CD4-positive, alpha-beta T cell (primary cell): ENCODE measurements at places on chromosomes 16 and 17.

DNA sequence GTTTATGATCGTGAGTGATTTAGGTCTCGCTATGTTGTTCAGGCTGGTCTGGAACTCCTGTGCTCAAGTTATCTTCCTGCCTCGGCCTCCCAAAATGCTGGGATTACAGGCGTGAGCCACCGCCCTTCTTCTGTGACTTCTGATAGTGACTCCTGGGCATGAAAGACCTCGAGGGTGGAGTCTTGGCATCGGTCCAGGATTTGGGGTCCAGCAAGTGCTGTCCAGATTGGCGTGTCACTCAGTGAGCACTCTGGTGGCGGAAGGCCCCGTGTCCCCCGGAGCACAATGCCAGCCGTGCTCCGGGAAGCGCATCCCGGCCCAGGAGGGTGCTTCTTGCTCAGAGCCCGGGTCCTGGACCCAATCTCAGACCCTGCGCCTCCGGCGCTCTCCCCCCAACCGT, 6.8 kb downstream of the OR1F1 start:
- H3K36me3 ChIP-seq: no peaks in the 10 kb centered on the region
- peaks cover 54% of the 10 kb centered on the region for H3K27me3 ChIP-seq
- no peak overlapping the region for H3K27ac ChIP-seq
- peaks cover 25% of the 10 kb centered on the region for H3K4me1 ChIP-seq
- no peak overlapping the region for H3K4me3 ChIP-seq

DNA sequence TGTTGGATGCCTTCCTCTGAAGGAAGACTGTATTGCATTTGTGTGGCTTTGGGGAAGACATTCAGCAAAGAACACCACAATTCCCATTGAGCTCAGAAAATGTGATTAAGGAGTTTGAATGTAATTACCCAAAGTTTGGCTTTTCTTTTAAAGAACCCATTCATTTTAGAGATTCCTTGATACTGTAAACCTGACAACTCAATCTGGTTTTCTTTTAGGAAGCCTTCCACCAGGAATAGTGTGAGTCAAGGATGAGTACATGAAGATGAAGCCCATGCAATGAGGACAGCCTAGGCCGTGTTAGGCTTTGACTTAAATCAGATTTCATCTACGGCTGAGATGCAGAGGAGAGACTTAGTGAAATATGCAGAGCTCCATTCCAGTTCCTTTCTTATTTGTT, 271.7 kb upstream of the TBX2 start:
- no peak overlapping the region for H3K27ac ChIP-seq
- H3K36me3 ChIP-seq: no peaks in the 10 kb centered on the region
- no peaks in the 10 kb centered on the region for H3K27me3 ChIP-seq
- H3K4me1 ChIP-seq: no peaks in the 10 kb centered on the region

GRCh38 chr16:73323880-73324279, 276.0 kb upstream of the ZFHX3 start:
- no peaks in the 10 kb centered on the region for H3K27me3 ChIP-seq
- H3K27ac ChIP-seq: no peak overlapping the region
- DNase-seq: no peak
- no peaks in the 10 kb centered on the region for H3K4me1 ChIP-seq
- no peaks in the 10 kb centered on the region for H3K36me3 ChIP-seq
- H3K4me3 ChIP-seq: no peak overlapping the region

GRCh38 chr17:17893801-17894644, 57.2 kb upstream of the SREBF1 start:
- no peak for DNase-seq
- no peaks in the 10 kb centered on the region for H3K27me3 ChIP-seq
- no peak overlapping the region for H3K27ac ChIP-seq
- H3K4me3 ChIP-seq: no peak overlapping the region

DNA sequence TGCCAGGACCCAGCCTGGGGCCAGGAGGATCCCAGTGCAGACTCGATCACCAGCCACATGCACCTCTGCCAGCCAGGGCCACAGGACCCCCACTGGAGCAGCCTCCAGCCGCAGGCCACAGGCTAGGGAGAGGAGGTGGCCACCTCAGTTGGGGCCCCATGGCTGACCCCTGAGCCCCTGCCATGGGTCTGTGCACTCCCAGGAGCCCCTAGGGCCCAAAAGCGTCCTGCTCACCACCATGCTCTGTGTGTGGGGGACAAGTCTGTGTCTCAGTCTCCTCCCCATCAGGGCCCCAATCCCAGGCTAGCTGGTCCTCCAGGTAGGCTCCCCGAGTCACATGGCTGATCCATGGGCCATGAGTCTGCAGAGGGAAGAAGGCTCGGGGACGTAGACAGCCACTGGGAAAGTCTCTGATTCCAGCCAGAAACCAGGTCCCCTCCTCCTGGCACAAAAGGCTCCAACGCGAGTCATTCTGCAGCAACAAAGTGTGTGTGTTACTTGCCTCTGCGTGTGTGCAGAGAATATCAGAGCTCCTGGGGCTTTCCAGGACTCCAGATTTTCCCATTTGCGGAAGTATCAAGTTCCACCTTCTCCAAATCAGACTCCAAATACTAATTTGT, 6.1 kb upstream of the PRSS8 start:
- no peaks in the 10 kb centered on the region for H3K27me3 ChIP-seq
- H3K36me3 ChIP-seq: no peaks in the 10 kb centered on the region
- peak overlapping the region; percentile 41 for H3K4me3 ChIP-seq
- H3K27ac ChIP-seq: peak overlapping the region; percentile 29
- H3K4me1 ChIP-seq: peaks cover 23% of the 10 kb centered on the region

- H3K27ac ChIP-seq: no peak overlapping the region
- no peaks in the 10 kb centered on the region for H3K36me3 ChIP-seq
- no peak for DNase-seq
- no peaks in the 10 kb centered on the region for H3K27me3 ChIP-seq
- H3K4me1 ChIP-seq: no peaks in the 10 kb centered on the region
- H3K4me3 ChIP-seq: no peak overlapping the region
Measured at GRCh38 chr16:9755081-9755480, 427.1 kb downstream of the GRIN2A start.

DNA sequence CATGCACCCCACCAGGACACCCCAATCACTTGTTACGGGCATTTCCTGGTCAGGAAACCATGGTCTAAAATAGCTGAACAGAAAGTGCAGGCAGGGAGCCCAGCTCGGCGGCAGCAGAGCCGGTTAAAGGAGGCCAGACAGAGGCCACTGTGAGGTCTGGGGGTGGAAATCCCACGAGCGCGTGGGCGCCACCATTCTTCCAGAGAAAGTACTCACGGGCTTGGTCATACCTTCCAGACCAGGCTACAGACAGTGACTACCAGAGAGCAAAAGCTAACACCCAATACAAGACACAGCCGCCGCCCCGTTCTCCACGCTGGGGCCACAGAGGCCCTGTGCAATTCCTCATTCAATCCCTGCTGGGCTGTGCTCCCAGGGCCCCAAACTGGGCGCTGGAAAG, 11.9 kb downstream of the CEP131 start:
- no peaks in the 10 kb centered on the region for H3K27me3 ChIP-seq
- H3K4me1 ChIP-seq: no peaks in the 10 kb centered on the region
- no peak for DNase-seq
- H3K4me3 ChIP-seq: no peak overlapping the region

GRCh38 chr17:21007646-21008045, 35.2 kb downstream of the USP22 start:
- no peak overlapping the region for H3K27ac ChIP-seq
- no peaks in the 10 kb centered on the region for H3K27me3 ChIP-seq
- H3K4me1 ChIP-seq: peaks cover 3% of the 10 kb centered on the region

DNA sequence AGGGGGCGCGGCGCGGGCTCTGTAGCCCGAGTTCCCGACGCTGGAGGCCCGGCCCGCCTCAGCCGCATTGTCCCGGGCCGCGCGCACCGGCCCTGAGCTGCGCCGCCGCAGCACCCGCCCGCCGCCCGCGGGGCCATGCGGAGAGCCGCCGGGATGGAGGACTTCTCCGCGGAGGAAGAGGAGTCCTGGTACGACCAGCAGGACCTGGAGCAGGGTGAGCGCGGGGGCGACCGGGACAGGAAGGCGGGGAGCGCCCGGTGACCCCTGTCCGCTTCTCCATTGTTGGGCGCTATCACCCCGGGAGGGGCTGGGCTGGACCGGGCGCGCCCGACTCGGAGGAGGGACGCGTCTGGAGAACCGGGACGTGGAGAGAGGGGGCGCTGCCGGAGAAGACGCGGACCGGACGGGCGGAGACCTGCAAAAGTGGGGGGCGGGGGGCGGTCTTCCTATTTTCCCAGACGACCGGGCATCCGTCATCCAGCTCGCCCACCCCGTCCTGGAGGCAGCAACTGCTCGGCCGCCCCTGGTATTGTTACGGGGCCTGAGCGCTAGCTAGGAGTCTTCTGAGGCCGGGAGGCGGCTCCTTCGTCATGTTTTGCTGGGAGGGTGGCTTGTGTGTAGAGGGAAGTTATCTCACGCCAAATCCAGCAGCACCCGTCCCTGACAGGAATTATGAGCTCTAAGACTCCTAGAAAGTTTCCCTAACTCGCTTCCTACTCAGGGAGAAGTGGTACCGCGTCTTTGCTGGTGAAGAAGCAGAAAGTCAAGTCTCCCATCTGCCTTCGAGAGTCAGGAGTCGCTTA, 678 bp downstream of the CDR2L start:
- DNase-seq: no peak
- H3K4me3 ChIP-seq: peak overlapping the region; percentile 55
- H3K27me3 ChIP-seq: peaks cover 9% of the 10 kb centered on the region

DNA sequence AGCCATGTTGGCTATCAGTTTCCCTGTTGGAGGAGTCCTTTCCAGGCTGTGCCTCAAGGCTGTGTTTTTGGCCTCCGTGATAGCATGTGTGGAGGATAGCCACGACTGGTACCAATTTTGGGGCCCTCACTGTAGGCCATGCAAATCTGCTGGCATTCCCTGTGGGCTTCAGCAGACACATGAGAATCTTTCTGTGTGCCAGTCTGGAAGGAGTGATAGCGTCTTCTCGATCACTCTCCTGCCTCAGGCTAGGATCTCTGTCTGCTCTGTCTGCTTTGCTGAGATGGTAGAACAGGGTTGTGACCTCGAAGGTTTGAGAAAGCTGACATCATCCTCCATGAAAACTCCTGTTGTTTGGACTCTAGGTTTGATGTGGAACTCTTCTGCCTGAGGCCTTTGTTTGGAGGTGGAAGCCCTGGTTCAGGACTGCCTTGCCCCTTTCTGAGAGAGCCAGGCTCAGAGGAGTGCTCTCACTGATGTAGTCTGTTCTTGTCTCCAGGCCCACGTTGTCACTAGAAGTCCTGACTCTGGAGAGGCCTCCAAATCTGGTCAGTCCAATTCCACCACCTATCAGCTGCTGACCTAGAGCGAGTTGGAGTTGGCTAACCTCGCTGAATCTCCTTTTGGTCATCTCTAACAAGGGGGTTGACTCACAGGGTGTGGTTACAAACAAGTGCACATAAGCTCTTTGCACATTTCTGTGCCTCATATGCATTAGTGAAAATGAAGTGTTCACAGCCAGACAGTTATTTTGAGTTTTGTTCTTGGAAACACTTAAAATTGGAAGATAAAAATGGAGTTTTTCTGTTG, 12.1 kb upstream of the EDC4 start:
- H3K4me3 ChIP-seq: no peak overlapping the region
- peaks cover 21% of the 10 kb centered on the region for H3K4me1 ChIP-seq

DNA sequence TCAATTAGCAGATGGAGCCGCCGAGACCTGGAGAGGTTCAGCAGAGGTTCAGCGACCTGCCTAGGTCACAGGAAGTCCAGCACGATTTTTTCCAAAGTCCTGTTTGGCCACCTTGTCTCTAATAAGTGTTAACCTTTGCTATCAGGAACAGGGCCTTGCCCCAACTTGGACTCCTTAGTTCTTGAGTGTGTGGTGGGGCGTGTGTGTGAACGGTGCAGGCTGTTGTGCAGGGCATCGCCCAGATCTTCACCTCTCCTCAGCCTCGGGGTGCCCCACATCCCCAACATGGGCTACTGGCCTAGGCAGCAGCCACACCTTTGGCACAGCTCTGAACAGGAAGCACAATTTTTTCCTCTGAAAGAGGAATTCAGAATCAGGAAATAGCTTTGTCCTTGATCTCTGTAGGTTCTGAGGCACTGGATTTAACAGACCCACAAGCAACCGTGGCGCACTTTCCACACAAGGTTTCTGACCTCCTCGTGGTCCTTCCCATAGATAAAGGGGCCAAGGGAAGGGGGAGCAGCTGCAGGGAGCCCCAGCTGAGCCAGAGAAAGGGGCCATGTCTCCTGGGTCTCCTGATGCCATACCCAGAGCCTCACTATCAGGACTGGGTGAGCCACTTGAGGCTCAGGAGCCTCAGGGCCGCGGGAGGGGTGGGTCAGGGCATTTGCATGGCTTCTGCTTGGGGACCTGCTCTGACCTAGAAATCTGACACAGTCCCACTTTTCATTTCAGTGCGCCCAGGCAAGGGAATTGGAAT, 10.4 kb downstream of the MPRIP start:
- H3K27me3 ChIP-seq: no peaks in the 10 kb centered on the region
- DNase-seq: no peak
- H3K36me3 ChIP-seq: peaks cover 6% of the 10 kb centered on the region
- H3K4me3 ChIP-seq: no peak overlapping the region

DNA sequence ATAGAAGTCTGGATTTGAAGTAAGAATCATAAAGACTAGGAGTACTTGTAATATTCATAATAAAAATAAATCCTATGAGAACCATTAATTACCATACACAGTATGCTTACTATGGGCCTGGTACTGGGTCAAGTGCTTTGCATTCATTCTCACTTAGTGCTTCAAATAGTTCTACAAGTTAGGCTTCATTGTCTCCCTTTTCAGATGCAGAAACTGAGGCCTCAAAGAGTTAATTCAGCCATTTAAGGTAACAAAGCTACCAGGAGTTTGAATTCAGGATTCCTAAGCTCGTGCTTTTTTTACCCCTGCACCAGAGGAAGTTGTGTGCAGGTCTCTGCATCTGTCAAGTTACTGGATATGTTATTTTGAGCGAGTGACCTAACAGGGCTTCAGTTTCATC, 1098.4 kb upstream of the EEF2KMT start:
- H3K27me3 ChIP-seq: no peaks in the 10 kb centered on the region
- H3K4me3 ChIP-seq: no peak overlapping the region
- H3K27ac ChIP-seq: no peak overlapping the region

DNA sequence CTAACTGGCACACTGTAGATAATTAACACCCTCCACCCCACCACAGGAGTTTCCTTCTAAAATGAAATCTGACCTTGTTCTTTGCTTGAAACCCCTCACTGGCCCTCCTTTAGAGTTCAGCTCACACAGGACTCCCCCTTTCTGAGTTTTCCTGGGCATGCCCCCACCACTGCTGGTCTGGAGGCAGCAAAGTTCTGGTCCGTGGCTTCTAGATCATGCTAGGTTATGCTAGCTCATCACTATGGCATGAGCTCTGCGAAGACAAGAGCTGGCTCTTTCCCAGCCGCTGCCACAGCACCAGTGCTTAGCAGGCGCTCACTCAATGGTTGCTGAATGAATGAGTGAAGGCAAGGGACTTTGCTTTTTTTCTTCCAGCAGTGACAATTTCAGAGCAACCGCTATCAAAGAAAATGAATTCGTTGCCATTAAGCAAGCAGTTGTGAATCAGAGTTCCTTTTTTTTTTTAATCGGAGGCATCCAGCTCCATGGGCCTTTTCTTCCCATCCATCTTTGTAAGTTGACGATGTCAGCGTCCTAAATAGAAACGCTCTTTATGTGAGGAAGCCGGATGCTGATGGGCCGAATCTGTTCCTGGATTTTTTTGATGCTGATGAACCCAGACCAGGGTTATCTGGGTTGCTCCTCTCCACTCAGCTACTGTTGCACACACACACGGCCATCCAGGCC, 80.8 kb upstream of the NOL11 start:
- H3K27ac ChIP-seq: no peak overlapping the region
- no peak for DNase-seq
- no peaks in the 10 kb centered on the region for H3K4me1 ChIP-seq
